ENCODE measurements at places on chromosomes 16 and 17. TPM values are rescaled to one million over a fixed set of nuclear protein-coding genes. Genes with fewer than 3 reads are reported as not detected.
A peak's percentile ranks its signal among the peaks of the same experiment; 100 is the strongest.

PRM3 gene
- not detected for total RNA-seq

- peak; percentile 46 for DNase-seq
- H3K4me1 ChIP-seq, result peaks cover 28% of the 10 kb centered on the region
- no peak overlapping the region for H3K27ac ChIP-seq
- H3K4me3 ChIP-seq, result no peak overlapping the region
Measured at GRCh38 chr17:74840989-74841666, 18.6 kb downstream of the GRIN2C start.

DNA sequence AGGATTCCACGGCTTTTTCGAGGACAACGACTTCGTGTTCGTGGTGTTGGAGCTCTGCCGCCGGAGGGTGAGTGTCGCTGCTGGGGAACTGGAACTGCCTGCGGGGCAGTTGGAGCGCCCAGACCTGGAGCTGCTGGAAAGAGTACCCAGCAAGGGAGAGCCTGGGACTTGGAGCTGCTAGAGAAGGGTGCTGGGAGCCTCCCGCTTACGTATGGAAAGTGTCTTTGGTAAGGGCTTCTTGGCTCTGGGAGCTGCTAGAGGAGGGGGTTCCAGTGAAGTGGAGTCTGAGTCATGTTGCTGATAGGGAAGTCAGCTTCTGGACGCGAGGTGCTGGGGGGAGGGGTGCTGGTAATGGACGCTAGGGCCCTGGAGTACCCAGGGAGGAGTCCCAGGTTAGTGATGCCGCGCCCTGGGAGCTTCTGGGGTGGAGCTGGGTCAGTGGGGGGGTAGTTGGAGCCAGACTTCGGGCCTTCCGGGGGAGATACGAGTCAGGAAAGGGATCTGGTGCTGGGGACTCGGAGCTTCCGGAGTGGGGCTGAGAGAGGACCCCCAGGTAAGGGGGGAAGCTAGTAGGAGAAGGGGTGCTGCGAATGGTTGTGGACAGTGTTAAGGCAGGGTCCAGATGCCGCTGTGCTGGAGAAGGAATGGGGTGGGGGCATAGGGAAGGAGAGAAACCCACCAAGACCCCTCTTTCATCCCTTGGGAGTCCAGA, 741 bp downstream of the PLK1 start:
- H3K4me1 ChIP-seq, result peaks cover 15% of the 10 kb centered on the region
- no peaks in the 10 kb centered on the region for H3K36me3 ChIP-seq
- no peak overlapping the region for H3K27ac ChIP-seq

ACSM2A gene
- total RNA-seq, result not detected

DNA sequence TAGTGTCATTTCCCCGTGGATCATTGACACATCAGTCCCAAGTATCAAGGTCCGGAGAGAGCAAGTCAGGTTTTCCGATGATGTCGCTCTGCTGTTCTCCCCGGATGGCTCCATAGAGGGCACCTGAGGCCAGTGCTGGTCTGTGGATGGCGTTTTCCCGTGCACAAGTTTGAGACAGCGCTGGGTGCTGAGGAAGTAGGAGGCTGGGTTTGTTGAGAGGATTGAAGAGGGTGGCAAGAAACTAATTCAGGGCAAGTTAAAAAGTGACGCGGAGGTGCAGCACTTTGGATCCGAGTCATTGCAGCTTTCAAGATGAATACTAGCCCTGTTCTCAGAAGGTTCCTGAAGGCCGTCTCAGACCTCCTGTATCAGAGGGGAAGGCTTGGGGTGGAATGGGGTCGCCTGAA, 7.7 kb downstream of the NUBP1 start:
- H3K27ac ChIP-seq, result no peak overlapping the region
- no peak overlapping the region for H3K4me3 ChIP-seq
- H3K36me3 ChIP-seq, result no peaks in the 10 kb centered on the region
- no peak for DNase-seq

DNA sequence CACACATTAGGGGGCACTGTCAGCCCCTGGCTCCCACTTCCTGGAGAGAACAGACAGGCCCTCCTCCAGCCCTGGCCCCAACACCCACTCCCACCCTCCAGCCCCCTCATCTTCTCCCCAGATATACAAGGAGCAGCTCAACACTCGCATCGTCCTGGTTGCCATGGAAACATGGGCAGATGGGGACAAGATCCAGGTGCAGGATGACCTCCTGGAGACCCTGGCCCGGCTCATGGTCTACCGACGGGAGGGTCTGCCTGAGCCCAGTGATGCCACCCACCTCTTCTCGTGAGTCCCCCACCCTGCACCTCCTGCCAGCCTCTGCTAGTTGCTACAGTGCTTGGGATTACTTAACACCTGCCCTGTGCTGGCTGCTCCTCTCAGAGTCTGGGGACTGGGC, 14.4 kb downstream of the ADAM11 start:
- DNase-seq, result no peak
- no peak overlapping the region for H3K27ac ChIP-seq
- no peaks in the 10 kb centered on the region for H3K27me3 ChIP-seq
- peaks cover 6% of the 10 kb centered on the region for H3K4me1 ChIP-seq
- H3K36me3 ChIP-seq, result no peaks in the 10 kb centered on the region

- H3K4me3 ChIP-seq, result no peak overlapping the region
- H3K36me3 ChIP-seq, result peaks cover 86% of the 10 kb centered on the region
- H3K4me1 ChIP-seq, result peaks cover 11% of the 10 kb centered on the region
- H3K27me3 ChIP-seq, result no peaks in the 10 kb centered on the region
- no peak overlapping the region for H3K27ac ChIP-seq
Measured at GRCh38 chr17:75695141-75695829, 26.0 kb upstream of the ITGB4 start.

Measured in B cell (primary cell).